NCI-H345 (cell line): ENCODE measurements at places on chromosomes 2 and 18.

DNA sequence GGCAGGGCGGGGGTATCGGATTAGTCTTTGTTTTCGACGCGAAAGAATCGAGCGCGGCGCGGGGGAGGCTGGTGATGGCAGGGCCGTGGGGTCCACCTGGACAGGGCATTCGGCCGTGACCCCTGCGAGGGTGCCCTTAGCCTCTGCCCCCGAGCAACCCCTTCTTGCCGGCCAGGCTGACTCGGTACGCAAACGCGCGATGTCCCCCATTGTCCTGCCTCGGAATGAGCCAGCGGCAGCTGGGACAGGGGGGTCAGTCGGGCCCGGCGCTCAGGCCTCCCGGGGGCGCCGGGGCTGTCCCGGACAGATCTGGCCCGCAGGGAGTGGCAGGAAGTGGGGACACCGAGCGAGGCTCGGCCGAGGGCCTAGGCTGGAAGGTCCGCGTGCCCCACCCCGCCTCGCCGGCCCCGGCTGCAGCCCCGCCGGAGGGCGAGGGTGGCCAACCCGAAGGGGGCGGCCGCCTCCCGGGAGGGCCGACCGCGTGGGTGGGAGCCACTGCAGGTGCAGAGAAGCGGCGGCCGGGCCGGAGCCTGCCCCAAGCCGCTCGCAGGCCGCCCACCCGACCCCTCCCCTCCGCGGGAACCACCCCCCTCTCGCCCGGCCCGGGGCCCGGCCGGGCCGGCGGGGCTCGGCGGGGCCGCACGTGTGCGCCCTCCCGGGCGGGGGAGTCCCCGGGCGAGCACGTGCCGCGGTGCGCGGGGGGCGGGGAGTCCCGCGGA is at the start of gene TET3:
Gene TET3, plus strand, starts transcription at position 708 of the 719 bp plus-strand sequence. CDS start 1,494 bp downstream, outside the sequence.
- DNase-seq, result peak; percentile 46

DNA sequence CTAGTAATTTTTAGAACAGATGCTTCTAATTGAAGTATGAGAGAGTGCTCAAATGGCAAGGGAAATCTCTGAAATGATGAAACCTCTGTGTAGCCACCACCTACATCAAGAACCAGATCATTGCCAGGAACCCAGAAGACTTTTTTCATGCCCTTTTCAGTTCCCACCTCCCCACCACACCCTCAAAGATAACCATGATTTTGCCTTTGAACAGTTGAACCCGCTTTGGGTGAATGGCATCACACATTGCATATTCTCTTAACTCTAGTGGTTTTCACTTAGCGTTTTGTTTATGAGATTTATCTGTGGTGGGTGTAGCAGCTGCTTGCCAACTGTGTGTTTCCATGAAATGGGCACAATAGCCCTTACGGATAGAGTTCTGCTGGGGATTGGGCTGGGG is 142.9 kb upstream of the HDAC4 start:
- no peak for DNase-seq

- DNase-seq, result no peak
Observed at GRCh38 chr18:23169673-23170044, 34.4 kb downstream of the CABLES1 start.

DNA sequence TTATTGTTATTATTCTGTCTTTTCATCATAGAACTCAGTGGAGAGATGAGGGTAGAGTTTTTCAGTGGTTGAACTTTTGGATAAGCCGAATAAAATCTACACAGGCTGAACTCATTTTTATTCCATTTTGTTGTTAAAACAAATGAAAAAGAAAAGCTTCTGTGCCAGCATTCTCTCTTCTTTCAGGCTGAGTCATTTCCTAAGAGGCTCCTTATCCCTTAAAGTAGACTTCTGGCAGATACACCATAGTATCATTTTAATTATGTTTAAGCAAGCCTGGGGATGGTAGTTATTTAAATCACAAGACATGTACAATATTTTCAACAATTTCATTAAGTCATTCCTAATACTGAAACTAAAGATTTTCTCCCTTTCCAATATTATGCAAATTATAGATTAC is 1364.0 kb upstream of the NRXN1 start:
- no peak for DNase-seq

GRCh38 chr2:170905864-170906263 is 23.2 kb upstream of the GORASP2 start:
- no peak for DNase-seq

DNA sequence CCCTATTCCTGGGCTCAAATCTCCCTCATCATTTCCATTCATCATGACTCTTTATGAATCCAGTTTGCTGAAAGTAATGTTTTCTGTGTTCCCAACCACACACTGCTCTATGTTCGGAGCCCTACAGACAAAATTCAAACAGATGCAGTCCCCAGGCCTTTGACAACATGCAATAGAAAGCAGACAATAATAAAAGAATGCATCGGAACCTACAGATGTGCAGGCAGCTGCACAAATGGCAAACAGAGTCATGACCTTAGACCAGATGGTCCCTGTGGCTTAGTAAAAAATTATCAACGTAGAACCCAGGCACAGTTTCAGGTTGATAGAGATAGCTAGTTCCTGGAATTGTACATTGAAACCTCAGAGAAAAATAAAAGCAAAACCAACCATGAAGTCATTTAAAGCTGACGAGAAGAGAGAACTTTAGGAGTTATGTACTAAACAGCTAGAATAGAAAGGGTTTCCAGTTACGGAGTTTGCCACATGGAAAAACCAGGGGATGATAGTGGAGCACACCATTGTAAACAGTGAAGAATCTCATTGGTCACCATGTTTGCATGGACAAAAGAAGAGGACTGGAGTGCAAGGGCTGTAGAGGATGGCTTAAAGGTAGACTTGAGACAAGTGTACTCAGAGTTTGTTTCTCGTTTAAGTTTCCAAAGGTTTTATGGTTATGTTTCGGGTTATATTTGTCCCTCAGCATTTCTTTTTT is 23.2 kb upstream of the ACVR1 start:
- DNase-seq, result no peak

GRCh38 chr2:145775591-145775990 is 1255.7 kb upstream of the ZEB2 start:
- no peak for DNase-seq
